ENCODE measurements at places on chromosomes 1 and 21. TPM values are rescaled to one million over a fixed set of nuclear protein-coding genes. Genes with fewer than 3 reads are reported as not detected.

- DNase-seq = no peak
These were observed 59.9 kb upstream of the CDC42BPA start for GRCh38 chr1:227378181-227378580.

- no peak for DNase-seq
These were observed 108.3 kb downstream of the TNR start for GRCh38 chr1:175635092-175635491.

GRCh38 chr1:10280439-10281350 lies 70.3 kb downstream of the KIF1B start:
- DNase-seq = no peak

DNA sequence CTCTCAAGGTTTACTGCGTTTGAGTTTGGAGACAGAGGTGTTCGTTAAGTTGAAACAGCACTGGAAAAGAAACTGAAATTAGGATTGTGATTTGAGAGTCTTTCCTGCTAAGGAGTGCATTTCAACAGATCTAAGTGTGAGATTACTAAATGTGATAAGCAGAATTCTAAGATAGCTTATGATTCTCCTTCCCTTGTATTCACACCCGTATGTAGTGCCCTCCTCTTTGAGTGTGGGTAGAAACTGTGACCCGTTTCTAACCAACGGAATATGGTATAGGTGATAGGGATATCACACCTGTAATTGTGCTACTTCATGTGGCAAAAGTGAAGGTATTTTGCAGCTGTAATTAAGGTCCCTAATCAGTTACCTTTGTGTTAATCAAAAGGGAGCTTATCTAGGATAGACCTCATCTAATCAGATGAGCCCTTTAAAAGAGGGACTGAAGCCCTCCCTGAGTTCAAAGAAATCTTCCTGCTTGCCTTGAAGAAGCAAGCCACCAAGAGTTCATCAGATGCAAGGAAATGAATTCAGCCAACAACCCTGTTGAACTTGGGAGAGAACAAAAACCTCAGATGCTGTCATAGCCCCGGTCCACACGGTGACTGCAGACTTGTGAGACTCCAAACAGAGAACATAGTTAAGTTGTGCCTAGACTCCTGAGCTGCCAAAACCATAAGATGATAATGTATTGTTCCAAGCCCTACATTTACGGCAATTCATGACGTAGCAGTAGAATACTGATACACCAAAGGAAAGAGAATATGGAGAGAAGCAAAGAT lies 12.6 kb upstream of the IL12RB2 start:
- DNase-seq = no peak

DNA sequence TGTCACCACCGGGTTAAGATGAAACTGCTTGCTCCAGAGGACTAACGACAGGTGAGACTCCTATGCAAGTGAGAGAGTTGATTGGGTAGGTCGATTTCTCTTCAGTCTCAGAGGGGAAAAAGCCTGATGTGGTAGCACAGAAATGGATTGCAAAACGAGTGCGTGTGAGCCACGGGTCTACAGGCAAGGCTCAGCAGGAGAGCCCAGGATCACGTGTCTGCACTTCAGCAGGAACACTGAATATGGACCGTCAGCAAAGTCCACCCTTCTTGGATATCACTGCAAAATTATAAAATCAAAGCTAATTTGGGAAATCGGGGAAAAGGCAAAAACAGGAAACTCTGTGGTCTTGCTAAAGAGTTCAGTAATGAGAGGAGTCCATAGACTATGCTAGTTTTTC lies 107.7 kb upstream of the ZNF648 start:
- no peak for DNase-seq

Gene CELF3
- total RNA-seq = not detected

Gene SAMD13
- total RNA-seq = under 0.01 TPM

Gene YOD1
- total RNA-seq = 10.6 TPM

Gene DPH5
- total RNA-seq = 32.0 TPM
